ENCODE measurements at places on chromosomes 16 and 17.

DNA sequence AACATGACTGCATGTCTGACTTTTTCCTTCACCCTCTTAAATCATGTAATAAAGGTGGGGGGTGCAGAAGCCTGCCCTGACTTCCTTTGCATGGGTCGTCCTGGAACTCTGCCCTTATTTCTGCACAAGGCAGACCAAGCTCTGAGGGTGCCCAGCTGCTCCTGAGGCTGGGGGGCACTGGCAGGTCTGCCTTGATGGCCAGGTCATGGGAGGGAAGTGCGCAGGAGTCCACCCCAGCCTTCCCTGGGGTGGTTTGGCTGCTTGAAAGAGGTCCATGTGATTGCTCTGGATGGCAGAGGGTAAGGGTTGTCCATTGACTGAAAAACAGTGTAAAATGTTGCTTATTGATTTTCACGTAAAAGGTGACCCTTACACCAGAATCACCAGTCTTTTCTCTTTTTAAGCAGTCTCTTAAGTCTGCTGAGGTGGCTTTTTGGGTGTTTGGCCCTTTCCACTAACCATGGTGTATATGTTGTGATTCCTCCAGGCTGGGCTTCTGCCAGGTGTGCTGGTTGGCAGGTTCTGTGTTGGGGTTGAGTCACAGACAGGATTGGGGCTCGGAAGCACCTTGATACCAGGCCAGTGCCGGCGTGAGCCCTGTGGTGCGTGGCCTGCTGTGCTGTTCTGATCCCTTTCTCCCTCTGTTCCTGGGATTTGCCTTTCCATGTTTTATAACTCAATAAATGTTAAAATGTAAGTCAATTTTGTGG lies 19.4 kb downstream of the DHX38 start:
- no peak for DNase-seq

DNA sequence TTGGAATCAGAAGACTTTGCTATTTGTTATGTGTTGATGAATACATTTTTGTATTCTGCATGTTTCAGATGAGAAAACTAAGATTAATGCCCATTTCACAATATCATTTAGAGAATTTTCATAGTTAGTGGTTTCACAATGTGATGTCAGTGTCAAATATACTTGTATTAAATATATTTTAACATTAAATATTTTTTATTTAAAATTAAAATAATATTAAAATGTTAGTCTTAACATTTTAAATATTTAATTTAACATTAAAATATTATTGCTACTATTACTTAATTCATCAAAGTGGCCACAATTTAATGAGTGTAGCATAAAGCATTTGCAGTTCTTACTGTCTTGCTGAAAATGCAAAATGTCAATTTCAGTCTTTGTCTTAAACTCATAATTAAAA lies 478.8 kb downstream of the KCNJ2 start:
- DNase-seq: no peak

DNA sequence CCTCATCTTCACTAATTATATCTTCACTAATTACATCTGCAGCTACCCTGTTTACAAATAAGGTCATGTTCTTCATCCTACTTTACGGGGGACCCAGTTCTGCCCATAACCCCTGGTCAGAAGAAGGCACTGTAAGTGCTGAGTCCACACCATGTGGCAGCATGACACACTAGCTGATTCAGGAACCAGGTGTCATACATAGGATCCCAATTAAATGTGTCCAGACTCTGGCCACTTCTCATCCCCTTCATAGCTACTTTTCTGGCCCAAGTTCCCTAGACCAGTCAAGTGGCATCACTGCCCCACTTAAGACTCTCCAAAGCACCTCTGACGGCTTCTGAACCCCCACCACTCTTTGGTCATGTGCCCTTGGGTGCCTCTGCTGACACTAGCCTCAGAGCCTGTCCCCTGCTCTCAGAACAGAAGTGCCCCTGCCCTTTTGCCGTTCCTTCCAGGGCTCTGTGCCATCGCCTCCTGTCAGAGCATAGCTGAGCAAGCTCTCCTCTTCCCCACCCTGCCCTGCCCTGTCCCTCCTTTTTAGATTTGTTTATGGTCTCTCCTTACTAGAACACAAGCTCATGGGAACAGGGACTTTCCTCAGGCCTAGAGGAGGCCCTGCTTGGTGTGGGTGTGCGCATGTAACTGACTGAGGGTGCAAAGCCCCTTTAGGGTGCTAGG lies 61.1 kb downstream of the B9D1 start:
- no peak for DNase-seq

- no peak for DNase-seq
Measured at GRCh38 chr16:28524681-28525171, 14.0 kb downstream of the NUPR1 start.

GRCh38 chr16:86519649-86520316 lies 9.5 kb downstream of the FOXF1 start:
- DNase-seq: no peak

DNA sequence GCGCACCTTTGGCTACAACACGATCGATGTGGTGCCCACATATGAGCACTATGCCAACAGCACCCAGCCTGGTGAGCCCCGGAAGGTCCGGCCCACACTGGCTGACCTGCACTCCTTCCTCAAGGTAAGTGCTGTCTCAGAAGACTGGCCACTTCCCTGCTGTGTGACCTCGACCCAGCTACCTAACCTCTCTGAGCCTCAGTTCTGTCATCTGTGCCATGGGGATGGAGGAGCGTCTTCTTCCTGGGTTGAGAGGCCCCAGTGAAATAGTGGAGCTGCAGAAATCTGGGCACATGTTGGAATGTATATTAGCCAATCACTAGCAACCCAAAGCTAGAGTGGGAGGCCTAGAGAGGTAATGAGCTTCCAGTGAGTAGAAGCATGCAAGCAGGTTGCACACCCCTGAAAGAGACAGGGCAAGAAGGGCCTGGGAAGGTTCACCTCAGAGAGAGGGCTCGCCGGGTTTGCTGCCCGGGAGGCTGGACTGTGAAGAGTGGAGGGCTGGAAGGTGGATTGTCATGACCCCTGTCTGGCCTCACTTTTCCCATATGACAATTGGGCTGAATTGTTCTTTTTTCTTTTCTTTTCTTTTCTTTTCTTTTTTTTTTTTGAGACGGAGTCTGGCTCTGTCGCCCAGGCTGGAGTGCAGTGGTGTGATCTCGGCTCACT lies 521 bp downstream of the SLC12A3 start:
- DNase-seq: no peak

- DNase-seq: no peak
Measured at GRCh38 chr16:68088130-68088972, 3.2 kb downstream of the NFATC3 start.

- no peak for DNase-seq
Measured at GRCh38 chr16:74723256-74723655, 22.6 kb upstream of the MLKL start.

DNA sequence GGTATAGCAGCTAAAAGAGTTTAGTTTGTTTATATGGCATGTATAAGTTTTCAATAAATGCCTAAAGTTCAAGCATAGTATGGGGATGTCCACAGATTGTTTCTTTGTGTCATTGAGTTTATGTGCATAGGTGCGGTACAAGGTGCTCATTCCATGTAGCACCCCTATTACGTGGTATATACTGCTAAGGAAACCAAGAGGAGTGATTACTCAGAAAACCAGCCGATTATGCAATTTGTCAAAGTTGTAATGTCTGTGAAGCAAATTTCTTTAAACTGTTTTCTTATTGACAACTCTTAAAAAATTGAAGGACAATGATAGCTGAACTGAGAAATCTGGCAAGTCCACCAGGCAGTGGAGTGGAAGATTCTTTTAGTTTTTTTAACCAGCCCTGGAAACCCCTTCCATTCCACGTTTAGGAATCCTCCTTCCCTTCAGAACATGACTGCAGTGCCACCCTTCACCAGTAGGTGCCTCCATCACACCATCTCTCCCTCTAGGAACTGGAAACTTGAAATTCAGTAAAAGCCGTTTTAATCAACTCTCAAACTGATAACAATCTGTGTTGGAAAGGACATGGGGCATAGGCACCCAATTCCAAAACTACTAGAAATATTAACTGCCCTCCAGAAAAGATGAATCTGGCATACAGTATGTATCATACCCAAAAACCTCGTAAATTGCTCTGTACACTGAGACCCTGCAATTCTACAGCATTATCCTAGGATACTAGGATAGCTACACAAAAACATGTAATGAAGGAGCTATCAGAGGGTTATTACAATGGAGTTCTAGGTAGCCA lies 43.5 kb downstream of the REXO5 start:
- DNase-seq: no peak

DNA sequence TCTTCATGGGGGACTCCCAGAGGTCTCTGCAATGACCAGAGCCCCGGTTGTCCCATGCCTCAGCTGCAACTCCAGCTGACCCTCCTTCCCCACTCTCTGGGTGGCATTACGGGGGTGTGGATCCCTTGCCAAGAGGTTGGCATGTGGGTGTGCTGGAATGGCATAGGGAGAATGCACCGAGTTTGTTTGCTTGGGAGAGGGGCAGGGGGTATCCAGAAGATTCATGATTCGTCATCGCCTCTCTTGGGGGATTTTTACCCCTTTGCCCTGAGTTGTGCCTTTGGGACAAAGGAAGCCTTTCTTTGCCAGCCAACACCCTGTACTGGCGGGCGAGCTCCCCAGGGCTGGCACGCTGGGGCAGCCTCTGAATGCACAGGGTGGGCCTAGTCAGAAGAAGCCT lies 6.5 kb downstream of the ERBB2 start:
- DNase-seq: no peak

GRCh38 chr16:546909-547770 lies 13.1 kb upstream of the PRR35 start:
- no peak for DNase-seq

- DNase-seq: no peak
Measured at GRCh38 chr17:80529104-80529903, 15.3 kb upstream of the RPTOR start.

- DNase-seq: no peak
Measured at GRCh38 chr17:42233156-42233555, 38.9 kb upstream of the GHDC start.

DNA sequence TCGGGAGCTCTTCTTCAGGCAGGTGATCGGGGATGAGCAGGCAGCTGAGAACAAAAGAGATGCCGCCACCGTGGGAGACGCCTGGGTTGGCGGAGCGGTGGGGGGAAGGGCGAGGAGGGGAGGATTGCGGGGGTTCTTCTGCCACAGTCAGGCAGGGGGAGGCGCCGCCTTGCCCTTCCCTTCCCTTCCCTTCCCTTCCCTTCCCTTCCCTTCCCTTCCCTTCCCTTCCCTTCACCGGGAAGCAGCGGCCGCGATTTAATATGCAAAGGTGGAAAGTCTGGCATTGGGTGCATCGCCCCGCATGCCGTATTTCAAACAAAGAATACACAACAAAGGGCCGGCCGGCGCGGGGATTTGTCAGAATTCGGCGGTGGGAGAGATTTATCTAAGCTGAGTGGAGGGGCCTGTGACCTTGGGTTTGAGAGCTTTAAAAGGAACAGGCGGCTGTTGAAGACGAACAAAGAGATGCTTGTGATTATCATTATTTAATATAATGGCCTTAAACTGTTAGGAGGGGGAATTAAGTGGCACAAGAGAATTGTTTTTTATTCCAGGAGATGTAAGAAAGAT lies 262.3 kb upstream of the TNRC6C start:
- no peak for DNase-seq

- DNase-seq: no peak
Measured at GRCh38 chr16:75263291-75263962, 12.0 kb upstream of the BCAR1 start.

- no peak for DNase-seq
Measured at GRCh38 chr16:17804857-17805256, 334.1 kb upstream of the XYLT1 start.

DNA sequence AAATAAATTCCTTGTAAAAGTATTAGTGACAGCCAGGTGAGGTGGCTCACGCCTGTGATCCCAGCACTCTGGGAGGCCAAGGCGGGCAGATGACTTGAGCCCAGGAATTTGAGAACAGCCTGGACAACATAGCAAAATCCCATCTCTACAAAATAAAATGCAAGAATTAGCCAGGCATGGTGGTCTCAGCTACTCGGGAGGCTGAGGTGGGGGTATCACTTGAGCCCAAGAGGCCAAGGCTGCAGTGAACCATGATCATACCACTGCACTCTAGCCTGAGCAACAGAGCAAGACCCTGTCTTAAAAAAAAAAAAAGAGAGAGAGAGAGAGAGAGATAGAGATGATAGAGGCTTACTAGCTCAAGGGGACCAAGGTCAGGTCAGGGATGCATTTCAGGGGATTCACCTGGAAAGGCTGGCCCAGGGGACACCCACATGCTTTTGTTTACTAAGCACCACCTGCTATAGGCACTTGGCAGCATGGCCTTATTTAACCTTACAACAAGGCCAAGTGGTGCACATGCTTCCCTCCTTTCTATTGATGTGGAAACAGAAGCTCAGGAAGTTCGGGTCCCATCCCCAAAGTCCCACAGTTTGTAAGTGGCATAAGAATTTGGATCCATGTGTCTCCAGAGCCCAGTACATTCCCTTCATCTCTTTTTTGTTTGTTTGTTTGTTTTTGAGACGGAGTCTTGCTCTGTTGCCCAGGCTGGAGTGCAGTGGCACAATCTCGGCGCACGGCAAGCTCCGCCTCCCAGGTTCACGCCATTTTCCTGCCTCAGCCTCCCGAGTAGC lies 12.4 kb upstream of the SRCIN1 start:
- no peak for DNase-seq

DNA sequence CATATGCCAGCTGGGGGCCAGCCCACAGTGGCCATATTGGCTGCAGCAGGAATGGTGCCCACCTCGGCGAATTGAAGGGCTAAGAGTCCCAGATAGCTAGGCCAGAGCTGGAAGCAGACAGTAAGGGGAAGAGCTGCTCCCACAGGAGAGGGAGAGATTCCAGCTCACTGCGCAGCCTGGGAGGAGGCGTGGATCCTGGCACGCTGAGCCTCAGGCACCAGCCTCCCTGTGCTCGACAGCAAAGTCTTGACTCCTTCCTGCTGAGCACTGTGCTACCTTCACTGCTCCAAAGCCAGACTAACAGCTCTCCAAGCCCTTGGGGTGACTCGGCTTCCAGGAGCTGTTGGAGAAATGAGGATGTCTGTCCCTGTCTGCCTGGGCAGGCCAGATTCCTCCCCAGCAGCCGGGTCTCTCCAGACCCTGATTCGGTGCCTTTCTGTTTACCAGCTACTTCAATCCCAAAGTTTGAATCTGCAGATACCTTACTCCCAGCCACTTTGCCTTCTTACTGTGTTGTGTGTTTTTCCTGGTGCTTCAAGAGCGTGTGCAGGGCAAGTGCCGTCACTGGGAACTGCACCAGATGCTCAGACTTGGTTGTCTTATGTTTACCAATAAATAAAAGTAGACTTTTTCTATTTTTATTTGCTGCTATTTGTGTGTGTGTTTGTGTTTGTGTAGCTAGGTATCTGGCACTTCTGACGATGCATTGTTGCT lies 9.1 kb downstream of the CBX2 start:
- DNase-seq: no peak

GRCh38 chr16:17572145-17572544 lies 101.4 kb upstream of the XYLT1 start:
- DNase-seq: no peak

GRCh38 chr17:20823905-20824304 lies 218.9 kb downstream of the USP22 start:
- DNase-seq: no peak

- DNase-seq: no peak
Measured at GRCh38 chr17:67500261-67500660, 123.2 kb downstream of the PITPNC1 start.

- DNase-seq: peak; percentile 31
Measured at GRCh38 chr17:81345228-81346089, 49.8 kb upstream of the BAHCC1 start.

- DNase-seq: no peak
Measured at GRCh38 chr17:38733982-38734973, 4.1 kb downstream of the CISD3 start.

GRCh38 chr17:83012200-83012785 lies 67.1 kb upstream of the METRNL start:
- DNase-seq: no peak

- DNase-seq: no peak
Measured at GRCh38 chr17:51261024-51261963, 948 bp downstream of the UTP18 start.

Measured in NCI-H1417 treated with DMSO at 0.1 percent for 48 hours (cell line).